GM10248 (cell line): ENCODE measurements at places on chromosomes 5 and 9.

DNA sequence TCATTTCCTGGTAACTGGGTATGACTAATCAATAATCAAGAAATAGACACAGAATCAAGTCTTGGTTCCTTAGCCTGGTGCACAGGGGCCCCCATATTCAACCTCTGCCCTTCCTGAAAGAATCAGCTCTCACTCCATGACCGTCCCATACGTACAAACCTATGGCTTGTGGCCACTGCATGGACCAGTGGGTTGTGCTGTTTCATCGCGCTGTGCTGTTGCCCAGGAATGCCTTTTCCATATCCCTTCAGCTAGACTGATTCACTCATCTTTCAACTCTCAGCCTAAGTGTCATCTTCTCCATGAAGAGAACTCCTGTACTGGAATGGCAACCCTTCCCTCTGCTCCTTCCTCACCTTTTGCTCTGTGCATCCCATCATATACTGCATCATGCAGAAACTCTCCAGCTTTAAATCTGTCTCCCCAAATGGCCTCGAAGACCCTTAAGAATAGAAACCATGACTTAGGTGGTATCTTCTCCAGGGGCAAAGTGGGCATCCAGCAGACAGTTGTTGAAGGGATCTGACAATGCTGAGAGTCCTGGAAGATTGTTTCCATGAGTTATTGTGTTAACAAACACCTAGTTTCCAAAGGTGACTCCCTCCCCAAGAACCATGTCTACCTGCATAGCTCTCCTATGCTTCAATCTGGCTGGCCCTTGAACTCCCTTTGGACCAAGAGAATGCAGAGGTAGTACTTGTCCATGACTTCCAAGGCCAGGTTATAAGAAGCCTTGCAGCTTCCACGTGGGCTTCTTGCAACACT, 180.8 kb downstream of the ACTL7B start:
- no peak for DNase-seq

DNA sequence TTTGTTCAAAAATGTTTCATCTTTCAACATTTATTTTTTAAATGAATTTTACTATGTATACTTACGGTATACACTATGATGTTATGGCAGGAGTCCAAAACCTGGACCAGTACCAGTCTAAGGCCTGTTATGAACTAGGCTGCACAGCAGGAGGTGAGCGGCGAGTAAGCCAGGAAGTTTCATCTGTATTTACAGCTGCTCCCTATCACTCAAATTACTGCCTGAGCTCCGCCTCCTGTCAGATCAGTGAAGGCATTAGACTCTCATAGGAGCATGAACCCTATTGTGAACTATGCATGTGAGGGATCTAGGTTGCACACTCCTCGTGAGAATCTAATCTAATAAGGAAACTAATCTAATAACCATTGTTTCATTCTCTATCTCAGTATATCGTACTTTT, 715.5 kb upstream of the PTPRD start:
- no peak for DNase-seq

- DNase-seq, result no peak
Observed at GRCh38 chr5:143318270-143318669, 85.2 kb downstream of the NR3C1 start.

GRCh38 chr5:32713361-32713769, 2.2 kb downstream of the NPR3 start:
- no peak for DNase-seq

- no peak for DNase-seq
Observed at GRCh38 chr5:73370640-73371583, 77.7 kb downstream of the FOXD1 start.

DNA sequence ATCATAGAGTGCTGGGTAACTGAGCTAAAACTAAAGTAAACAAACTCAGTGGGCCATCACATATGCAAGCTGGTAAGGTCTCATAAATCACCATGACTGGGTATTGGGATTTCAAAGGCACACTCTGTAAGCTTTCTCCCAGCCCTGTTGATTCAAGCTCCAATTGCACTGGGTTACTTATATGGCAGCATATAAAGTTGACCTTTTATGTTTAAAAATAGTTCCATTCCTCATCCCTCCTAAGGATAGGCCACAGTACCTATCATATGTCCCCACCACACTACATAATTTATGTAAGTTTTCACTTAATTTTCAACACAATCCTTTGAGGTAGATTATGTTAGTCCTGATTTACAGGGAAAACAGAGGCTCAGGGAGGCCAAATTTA, 438.4 kb downstream of the RAB3C start:
- no peak for DNase-seq

GRCh38 chr5:150440948-150441812, 8.4 kb downstream of the RPS14 start:
- DNase-seq, result no peak

DNA sequence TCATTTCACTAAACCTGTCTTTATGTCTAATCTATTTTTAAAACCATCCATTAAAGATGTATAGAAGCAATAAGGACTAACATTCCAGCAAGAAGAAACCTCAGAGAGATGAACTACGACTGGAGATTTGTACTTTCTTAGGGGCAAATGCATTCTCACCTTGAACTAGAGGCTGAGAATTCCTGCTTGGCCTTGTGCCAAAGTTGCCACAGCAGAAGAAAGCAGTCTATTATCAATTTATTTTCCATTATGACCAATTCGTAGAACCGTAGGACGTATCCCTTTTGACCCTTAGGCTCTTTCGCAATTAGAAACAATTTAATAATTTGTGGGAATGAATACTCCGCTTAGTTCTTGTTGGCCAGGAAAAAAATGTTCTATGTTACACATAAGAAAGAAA, 1647.4 kb upstream of the CDH9 start:
- no peak for DNase-seq
